Endothelial cell (in vitro differentiated cells): ENCODE measurements at places on chromosomes 16 and 17.
A peak's percentile ranks its signal among the peaks of the same experiment; 100 is the strongest.

GRCh38 chr16:29023279-29024277 is 38.7 kb downstream of the LAT start:
- H3K4me1 ChIP-seq = no peaks in the 10 kb centered on the region
- H3K36me3 ChIP-seq = no peaks in the 10 kb centered on the region
- H3K27me3 ChIP-seq = no peaks in the 10 kb centered on the region
- H3K27ac ChIP-seq = no peak overlapping the region
- H3K4me3 ChIP-seq = no peak overlapping the region

GRCh38 chr16:88634141-88634993 is 4.0 kb upstream of the IL17C start:
- no peaks in the 10 kb centered on the region for H3K4me1 ChIP-seq
- peaks cover 15% of the 10 kb centered on the region for H3K27me3 ChIP-seq
- H3K4me3 ChIP-seq = no peak overlapping the region
- no peak overlapping the region for H3K27ac ChIP-seq
- H3K36me3 ChIP-seq = peaks cover 15% of the 10 kb centered on the region

GRCh38 chr16:4800290-4801041 is 2.0 kb downstream of the ROGDI start:
- H3K36me3 ChIP-seq = peaks cover 16% of the 10 kb centered on the region
- peaks cover 2% of the 10 kb centered on the region for H3K27me3 ChIP-seq
- H3K27ac ChIP-seq = peak overlapping the region; percentile 92
- peaks cover 10% of the 10 kb centered on the region for H3K4me1 ChIP-seq
- DNase-seq = peak; percentile 34

- DNase-seq = no peak
- no peaks in the 10 kb centered on the region for H3K36me3 ChIP-seq
- peaks cover 4% of the 10 kb centered on the region for H3K4me1 ChIP-seq
Observed at GRCh38 chr17:43874293-43874692, 27.3 kb downstream of the CD300LG start.

DNA sequence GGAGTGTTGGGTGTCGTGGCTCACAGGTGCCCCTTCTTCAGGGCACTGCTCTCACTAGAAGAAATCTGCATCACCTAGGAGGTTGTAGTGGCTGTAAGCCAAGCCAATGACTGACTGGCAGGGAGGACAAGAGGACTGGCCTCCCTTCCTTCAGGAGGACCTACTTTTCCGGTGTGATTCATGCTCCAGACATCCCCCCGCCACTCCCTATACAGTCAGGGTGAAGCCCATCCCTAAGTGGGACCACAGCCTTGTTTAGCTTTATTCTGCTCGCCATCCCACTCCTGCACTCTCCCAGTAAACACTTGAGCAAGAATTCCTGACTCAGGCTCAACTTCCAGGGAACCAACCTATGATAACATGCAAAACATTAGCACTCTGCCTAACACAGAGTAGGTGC is 67.0 kb downstream of the PLCG2 start:
- H3K27ac ChIP-seq = no peak overlapping the region
- peaks cover 11% of the 10 kb centered on the region for H3K4me1 ChIP-seq
- H3K36me3 ChIP-seq = peaks cover 10% of the 10 kb centered on the region
- H3K27me3 ChIP-seq = peaks cover 3% of the 10 kb centered on the region
- no peak for DNase-seq

DNA sequence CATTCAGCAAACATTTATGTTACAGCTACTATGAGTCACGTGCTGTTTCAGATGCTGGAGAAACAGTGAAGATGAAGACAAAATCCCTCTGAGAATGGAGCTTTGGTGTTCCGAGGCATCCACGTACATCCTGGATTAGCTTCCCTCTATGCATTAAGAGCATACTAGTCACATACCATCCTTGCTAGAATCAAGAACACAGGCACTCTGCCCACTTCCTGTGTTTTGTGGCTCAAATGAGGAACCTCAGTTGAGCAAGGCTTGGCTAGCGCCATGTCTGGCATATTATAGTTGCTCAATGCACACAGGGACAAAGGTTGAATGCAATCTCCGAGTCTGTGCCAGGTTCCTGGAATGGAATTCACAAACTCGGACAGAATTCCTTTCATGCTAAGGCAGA is 297.5 kb downstream of the XYLT1 start:
- H3K4me3 ChIP-seq = no peak overlapping the region
- DNase-seq = no peak
- no peaks in the 10 kb centered on the region for H3K36me3 ChIP-seq
- no peak overlapping the region for H3K27ac ChIP-seq
- H3K27me3 ChIP-seq = peaks cover 3% of the 10 kb centered on the region

DNA sequence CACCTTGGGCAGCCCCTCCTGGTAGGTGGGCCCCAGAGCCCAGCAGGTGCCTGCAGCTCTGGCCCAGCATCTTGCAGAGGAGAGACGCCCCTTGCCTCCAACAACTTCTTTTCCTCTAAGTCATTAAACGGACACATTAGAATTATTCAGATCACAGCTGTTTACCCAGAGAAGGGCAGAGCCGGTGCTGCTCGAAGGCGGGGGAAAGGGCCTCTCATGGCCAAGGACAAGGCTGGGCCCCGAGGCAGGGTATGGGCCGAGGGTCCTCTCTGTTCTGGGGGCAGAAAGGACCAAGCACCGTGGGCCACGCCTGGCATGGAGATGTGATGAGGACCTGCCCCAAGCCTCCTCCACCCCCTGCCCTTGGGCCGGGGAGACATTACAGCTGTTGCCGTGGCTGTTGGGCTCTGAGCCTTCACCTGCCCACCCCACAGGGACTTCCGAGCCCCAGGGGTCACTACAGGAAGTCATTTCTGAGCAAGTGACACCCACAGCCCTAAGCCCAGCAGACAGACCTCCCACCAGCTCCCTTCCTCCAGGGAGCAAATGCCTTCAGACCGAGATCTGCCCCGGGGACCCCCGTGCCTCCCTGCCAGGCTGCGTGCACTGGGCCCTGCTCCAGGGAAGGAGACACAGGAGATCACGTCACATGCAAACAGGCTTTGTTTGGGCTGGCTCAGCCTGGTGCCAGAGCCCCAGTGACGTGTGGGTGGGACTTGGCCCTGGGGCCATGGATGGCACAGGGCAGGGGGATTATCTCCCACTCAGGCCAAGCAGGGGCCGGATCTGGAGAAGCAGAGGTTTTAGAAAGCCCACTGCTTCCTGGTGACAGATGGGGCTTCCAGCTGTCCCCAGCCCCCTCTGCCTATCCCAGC is 699 bp upstream of the PVALEF start:
- DNase-seq = no peak
- H3K4me1 ChIP-seq = peaks cover 4% of the 10 kb centered on the region
- H3K27me3 ChIP-seq = peaks cover 7% of the 10 kb centered on the region
- no peak overlapping the region for H3K4me3 ChIP-seq

DNA sequence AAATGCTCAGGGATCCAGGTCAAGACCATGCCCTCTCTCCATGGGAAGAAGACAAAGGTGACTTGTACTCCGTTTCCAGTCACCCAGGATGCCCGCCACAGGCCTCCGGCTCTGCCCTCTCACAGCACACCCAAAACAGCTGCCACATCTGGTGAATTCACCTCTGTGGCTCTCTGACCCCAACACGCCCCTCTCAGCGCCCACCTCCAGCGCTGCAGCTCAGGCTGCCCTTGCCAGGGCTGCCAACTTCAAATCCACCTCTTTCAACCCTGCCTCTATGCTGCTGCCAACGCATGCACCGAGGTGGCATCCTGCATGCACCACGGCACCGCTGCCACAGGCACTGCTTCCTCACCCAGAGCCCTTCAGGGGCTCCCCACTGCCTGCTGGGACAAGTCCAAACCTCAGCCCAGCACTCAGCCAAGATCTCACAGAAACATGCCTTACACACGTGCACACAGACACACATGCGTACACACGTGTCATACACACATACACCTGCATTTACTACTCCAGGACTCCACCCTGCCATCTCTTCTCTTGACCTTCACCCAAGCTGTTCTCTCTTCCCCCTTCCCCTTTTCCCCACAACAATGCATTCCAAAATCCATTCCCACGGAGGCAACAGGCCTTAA is 7.5 kb downstream of the HID1 start:
- H3K4me3 ChIP-seq = no peak overlapping the region
- no peak overlapping the region for H3K27ac ChIP-seq
- H3K4me1 ChIP-seq = peaks cover 17% of the 10 kb centered on the region
- H3K36me3 ChIP-seq = peaks cover 16% of the 10 kb centered on the region
- no peak for DNase-seq

- H3K36me3 ChIP-seq = no peaks in the 10 kb centered on the region
Observed at GRCh38 chr17:66317629-66318028, 15.2 kb downstream of the PRKCA start.

- no peak overlapping the region for H3K27ac ChIP-seq
- no peak for DNase-seq
- peaks cover 22% of the 10 kb centered on the region for H3K4me1 ChIP-seq
- H3K4me3 ChIP-seq = no peak overlapping the region
Observed at GRCh38 chr16:81607006-81607405, 162.4 kb downstream of the CMIP start.

GRCh38 chr16:85601730-85602401 is 11.3 kb upstream of the GSE1 start:
- DNase-seq = no peak
- H3K36me3 ChIP-seq = peaks cover 4% of the 10 kb centered on the region
- H3K27me3 ChIP-seq = peaks cover 15% of the 10 kb centered on the region
- H3K4me3 ChIP-seq = no peak overlapping the region
- peaks cover 18% of the 10 kb centered on the region for H3K4me1 ChIP-seq

DNA sequence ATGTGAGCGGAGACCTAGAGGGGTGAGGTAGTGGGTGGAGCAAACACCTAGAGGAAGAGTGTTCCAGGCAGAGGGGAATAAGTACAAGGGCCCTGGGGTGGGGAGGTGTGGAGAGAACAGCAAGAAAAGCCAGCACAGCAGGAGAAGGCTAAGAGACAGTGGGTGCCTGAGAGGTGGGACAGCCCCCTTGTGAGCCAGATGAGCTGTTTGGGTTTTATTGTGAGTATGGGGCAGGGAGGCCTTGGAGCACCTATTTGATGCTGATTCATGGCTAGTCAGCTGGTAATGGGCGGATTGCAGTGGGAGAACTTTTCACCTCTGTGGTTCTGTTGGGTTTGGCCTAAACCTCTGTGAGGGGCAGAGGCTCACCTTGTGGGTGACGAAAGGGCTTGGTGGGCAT is 68.4 kb downstream of the ABCC1 start:
- H3K27me3 ChIP-seq = peaks cover 11% of the 10 kb centered on the region
- DNase-seq = no peak
- peaks cover 10% of the 10 kb centered on the region for H3K36me3 ChIP-seq
- H3K4me3 ChIP-seq = no peak overlapping the region

- no peaks in the 10 kb centered on the region for H3K27me3 ChIP-seq
- H3K4me1 ChIP-seq = no peaks in the 10 kb centered on the region
- no peak for DNase-seq
Observed at GRCh38 chr17:31882571-31882970, 18.9 kb downstream of the UTP6 start.

GRCh38 chr17:41551365-41551764 is 20.5 kb downstream of the KRT9 start:
- H3K36me3 ChIP-seq = no peaks in the 10 kb centered on the region
- H3K27ac ChIP-seq = no peak overlapping the region
- H3K4me1 ChIP-seq = peaks cover 3% of the 10 kb centered on the region
- peaks cover 8% of the 10 kb centered on the region for H3K27me3 ChIP-seq
- H3K4me3 ChIP-seq = no peak overlapping the region

DNA sequence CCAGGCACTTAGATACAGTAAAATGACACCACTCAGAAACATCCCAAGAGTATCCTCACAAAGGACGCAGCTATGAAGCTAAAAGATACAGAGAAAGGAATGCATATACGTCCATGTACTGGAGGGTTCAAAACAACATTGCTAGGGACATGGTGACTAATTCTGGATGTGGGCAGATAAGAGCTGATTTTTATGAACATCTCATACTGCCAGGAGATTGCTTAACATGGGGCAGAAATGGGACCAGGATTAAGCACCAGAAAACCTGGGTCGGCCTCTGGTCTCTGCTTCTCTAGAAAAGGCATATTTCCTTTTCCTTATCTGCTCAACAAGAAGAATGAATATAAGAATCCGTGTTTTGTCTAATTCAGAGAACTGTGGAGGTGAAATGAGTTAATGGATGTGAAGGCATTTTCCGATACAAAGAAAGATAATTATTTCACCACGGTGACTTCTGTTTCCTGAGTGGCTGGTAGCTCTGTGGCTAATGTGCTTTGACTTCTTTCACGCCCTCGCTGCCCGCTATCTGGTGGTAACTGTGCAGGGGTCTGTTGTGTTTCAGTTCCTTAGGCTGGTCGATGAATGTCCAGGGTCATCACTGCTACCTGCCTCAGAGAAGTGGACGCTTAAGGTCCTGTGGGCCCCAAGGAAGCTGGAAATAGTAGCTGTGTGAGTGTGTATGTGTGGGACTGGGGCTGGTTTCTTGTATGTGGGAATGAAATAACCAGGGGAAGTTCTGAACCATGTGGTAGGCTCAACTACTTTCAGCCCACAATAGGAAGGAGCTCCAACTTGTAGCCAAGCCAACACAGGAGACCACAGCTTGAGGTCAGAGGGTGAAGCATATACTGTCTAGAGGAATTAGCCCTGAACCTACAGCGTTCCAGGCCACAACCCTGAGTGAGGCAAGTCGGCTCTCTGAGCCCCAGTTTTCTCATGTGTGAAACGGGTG is 15.8 kb upstream of the CCL5 start:
- H3K27ac ChIP-seq = no peak overlapping the region
- H3K27me3 ChIP-seq = no peaks in the 10 kb centered on the region
- no peak overlapping the region for H3K4me3 ChIP-seq
- H3K36me3 ChIP-seq = no peaks in the 10 kb centered on the region
- H3K4me1 ChIP-seq = peaks cover 11% of the 10 kb centered on the region
- DNase-seq = no peak

DNA sequence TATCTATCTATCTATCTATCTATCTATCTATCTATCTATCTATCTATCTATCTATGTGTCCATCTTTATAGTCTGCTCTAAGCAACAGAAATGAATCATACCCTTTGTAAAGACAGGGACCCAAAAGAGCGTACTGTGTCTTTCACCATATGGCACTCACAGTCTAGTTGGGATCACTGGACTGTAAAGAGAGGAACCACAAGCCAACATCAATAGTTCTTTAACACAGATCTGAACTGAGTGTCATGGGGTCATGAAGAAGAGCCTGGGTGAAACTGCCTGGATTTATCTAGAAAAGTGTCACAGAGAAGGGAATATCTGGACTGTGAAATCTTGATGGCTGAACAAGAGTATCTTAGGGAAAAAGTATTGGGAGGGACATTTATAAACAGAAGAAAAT is 619.1 kb upstream of the SOX9 start:
- DNase-seq = no peak
- H3K27me3 ChIP-seq = no peaks in the 10 kb centered on the region
- no peak overlapping the region for H3K4me3 ChIP-seq
- no peaks in the 10 kb centered on the region for H3K36me3 ChIP-seq
- no peaks in the 10 kb centered on the region for H3K4me1 ChIP-seq

DNA sequence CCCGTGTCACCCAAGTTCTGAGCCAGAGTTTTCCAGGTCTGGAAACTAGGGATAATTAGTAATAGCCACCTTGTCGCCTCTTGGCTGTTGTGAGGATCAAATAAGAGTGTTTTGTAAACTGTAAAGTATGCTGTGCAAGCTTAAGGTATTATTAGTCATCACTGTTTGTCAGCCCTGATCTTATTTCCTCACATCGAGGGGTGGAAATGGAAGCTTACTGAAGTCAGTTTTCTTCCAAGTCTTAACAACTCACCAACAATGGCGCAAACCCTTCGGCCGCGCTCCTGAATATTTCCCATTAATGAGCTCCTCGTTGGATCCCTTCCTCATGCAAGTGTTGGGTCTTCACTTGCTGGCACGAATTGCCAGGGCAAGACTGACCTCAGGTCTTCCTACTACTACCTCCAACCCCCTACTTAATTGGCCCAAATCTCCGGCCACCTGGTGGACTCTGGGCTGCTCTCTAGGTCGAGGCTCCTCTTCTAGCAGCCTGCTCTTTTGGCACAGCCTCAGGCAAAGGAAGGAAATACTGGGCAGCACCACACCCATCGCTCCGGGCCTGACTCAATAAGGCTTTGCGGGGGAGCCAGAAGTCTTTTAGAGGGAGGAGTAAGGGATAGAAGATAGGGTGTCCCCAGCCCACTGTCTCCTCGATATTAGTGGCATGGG is 885 bp upstream of the SLC35B1 start:
- H3K27ac ChIP-seq = peak overlapping the region; percentile 49
- peaks cover 19% of the 10 kb centered on the region for H3K36me3 ChIP-seq
- H3K27me3 ChIP-seq = peaks cover 2% of the 10 kb centered on the region
